ENCODE measurements at places on chromosomes 12 and 14.

DNA sequence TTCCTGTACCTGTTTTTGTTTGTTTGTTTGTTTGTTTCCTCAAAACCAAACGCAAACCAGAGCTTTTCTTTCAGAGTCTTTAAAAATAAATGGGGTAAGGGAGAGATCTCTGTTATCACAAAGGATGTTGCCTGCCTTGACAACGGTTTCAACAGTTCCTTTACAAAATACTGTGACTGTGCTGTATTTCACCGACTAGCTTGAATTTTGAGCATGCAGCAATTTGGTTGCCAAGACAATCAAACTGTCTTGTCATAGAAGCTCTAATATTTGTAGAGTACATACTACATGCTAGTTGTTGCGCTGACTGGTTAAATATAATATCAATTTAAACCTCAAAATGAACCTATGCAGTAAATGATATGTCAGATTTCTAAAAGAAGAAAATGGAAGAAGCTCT is 22.4 kb upstream of the TCP11L2 start:
- DNase-seq = no peak

DNA sequence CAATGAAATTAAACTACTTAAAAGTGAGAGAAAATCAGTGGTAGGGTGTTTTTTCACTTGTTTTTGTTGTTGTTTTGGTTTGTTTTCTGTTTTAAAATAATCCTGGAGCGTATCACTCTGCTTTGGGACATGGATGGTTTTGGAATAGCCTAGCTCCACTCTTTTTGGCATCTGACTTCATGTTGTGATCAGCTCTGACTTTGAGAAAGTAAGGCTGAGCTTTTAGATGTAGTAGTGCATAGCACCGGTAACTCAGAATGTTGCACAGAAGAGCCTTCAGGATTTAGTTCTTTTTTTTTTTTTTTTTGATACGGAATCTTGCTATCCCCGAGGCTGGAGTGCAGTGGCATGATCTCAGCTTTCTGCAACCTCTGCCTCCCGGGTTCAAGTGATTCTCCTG is 8.1 kb downstream of the TRAFD1 start:
- DNase-seq = no peak

- peak; percentile 15 for DNase-seq
Observed at GRCh38 chr12:101459642-101460346, 15.3 kb upstream of the SPIC start.

DNA sequence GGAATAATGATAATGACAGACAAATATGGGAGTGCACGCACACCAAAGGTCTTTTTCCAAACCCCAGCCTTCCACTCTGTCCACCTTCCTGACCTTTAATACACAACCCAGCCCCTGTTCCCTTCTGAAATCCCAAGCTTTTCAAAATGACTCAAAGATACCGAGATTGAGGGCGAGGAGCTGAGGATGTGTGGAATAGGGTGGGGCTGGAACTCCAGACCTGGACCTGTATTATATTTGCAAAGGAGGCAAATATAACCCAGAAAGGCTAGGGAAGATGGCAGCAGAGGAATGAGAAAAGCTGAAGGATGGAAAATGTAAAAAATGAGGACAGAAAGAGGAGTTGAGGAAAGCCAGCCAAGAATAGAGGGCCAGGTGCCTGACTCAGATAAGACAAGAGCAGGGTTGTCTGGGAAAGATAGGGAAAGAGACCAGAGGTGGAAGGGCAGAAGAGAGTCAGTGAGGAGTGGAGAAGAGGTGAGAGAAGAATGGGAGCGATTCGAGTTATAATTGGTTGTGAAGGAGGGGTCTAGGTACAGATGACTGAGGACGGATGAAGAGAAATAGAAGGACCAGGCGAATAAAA is 1.0 kb upstream of the PTMS start:
- DNase-seq = no peak

DNA sequence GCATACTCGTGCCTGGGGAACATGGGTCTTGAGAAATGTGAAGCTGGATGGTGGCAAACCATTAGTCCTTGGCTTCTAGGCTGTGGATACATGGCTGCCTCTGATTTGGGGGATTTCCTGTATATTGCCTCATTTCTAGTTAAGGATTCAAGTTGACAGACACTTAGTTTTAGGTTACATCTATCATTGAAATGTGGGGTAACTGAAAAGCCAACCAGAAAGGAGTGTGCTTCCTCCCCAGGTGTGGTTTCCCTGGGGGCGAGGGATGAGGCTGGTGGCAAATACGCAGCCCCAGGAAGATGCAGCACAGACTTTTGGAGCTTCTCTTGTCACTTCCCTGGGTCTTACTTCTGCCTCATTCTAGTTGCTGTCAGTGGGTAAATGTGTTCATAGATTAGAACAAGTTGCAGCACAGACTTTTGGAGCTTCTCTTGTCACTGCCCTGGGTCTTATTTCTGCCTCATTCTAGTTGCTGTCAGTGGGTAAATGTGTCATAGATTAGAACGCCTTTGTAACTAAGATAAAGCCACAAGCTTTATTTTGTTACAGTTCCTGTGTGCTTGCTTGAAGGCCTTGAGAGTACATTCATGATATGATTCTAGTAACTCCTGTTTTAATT is 85.1 kb downstream of the BORCS5 start:
- peak; percentile 49 for DNase-seq

- DNase-seq = no peak
Observed at GRCh38 chr14:29310757-29311156, 544.2 kb downstream of the FOXG1 start.

GRCh38 chr14:106308839-106309389 is 782.5 kb downstream of the TMEM121 start:
- peak; percentile 81 for DNase-seq

DNA sequence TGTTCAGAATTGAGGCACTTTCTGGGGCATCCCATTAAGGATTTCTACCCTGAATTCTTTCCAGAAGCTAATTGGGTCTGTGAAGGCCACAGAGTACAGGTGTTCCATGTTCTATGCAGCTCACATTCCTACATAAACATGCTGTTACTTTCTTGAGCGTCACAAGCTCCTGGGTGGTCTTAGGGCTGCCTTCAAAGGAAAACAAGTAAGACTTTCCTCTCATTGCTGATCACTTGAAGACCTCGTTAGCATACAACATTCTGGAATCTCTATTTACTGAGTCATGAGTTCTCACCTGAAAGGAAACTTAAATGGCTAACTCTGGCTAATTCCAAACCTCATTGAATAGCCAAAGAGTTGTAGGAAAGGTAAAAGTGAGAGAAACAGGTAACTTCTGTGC is 63.0 kb upstream of the HMGA2 start:
- DNase-seq = no peak

DNA sequence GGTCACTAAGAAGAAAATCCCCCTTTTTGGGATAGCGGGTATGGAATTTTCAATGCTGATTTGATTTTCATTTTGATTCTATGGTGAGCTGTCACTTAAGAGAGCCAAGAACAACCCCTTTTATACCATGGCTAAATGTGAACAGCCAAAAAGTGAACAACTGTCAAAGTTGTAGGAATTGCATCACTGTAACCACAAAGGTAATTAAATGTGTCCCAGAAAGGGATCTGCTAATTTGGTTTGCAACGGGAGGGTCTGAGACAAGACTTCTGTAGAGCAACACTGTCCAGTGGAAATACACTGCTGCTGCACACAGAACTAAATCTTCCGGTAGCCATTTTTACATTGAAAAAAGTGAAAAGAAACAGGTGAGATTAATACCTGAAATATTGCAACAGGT is 14.6 kb downstream of the CHST11 start:
- DNase-seq = peak; percentile 87

DNA sequence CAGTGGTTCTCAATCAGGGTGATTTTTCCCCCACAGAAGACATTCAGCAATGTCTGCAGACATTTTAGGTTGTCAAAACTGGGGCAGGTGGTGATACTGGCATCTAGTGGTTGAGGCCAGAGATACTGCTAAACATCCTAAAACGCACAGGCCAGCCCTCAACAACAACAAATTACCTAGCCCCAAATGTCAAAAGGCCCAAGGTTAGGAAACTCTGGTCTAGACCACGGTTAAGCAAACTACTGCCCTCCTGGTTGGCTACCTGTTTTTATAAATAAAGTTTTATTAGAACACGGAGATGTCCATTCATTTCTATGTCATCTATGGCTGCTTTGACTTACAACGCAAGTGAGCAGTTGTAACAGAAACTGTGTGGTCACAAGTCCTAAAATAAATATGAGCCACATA is 186.7 kb downstream of the EFCAB11 start:
- peak; percentile 64 for DNase-seq

DNA sequence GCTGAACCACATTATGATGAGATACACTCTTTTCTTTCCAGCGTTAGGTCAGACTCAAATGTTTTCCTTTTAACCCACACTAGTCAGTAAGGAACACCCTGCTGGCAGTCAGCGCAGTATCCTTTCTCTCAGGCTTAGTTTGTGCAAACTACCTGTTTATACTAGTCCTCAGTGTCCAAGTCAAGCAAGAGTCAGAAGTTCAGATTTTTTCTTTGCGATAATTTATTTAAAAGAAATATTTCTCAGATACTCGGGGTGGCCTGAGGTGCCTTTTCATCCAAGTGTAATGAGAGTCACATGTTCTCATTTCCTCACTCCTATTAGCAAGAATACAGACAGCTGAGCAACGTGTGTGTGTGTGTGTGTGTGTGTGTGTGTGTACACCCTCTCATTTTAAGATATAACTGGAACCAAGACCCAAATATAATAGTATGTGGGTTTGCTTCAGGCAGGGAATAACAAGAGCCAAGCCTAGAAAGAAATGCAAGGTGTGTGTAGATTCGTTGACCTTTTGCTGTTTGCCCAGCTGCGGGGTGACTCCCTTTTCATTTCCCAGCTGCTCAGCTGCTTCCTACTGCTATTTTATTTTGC is 182.7 kb downstream of the KICS2 start:
- DNase-seq = no peak

GRCh38 chr14:50402965-50403364 is 6.3 kb upstream of the CDKL1 start:
- DNase-seq = no peak

DNA sequence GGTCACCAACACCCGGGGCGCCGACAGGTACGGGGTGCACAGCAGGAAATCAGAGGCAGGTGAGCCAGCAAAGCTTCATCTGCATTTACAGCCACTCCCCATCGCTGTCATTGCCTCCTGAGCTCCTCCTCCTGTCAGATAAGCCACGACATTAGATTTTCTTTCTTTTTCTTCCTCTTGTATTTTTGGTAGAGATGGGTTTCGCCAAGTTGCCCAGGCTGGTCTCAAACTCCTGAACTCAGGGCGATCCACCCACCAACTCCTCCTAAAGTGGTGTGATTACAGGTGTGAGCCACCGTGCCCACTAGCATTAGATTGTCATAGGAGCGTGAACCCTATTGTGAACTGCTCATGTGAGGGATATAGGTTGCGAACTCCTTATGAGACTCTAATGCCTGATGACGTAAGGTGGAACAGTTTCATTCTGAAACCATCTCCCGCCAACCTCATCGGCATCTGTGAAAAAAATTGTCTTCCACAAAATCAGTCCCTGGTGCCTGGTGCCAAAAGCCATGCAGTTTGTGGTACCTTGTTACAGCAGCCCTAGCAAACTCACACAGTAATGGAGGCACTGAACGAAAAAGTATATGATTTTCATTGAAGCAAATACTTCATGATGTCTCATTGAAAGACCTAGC is 1.5 kb downstream of the STYK1 start:
- DNase-seq = no peak

GRCh38 chr12:52608161-52608560 is 6.9 kb upstream of the KRT72 start:
- no peak for DNase-seq

GRCh38 chr12:68445824-68446223 is 113.7 kb upstream of the MDM1 start:
- no peak for DNase-seq

- peak; percentile 56 for DNase-seq
Observed at GRCh38 chr14:101843665-101844064, 82.2 kb downstream of the PPP2R5C start.

DNA sequence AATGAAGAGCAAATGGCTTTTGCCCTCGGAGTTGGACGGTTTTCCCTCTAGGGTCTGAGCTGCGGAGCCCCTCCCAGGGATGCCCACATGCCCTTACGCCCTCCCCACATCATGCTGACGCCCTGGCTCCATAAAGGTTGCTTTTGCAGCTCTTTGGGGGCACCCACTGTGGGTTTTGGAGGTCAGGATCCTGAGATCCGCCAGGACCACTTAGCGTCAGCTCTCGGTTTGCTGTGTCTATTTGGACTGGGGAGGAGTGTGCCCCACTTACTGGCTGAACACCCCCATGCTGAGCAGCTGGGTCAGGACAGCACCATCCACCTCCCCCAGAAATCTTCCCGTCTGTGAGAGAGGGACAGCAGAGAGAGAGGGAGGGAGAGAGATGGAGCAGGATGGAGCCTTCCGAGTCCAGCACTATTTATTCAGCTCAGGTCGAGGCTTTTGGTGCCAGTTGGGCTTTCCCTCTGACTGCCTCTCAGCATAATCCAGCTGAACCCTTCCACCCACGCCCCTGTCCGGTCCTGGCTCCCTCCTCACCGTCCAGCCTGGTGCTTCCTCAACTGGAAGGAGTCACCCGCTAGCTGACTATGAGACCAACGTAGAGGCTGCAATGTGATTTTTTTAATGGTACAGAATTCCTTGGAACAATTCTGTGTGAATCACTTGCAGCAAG is 18.9 kb upstream of the LRTM2 start:
- DNase-seq = peak; percentile 55

GRCh38 chr14:93903342-93904184 is 23.6 kb upstream of the FAM181A start:
- peak; percentile 32 for DNase-seq
